ENCODE measurements at places on chromosomes 3 and 15. TPM values are rescaled to one million over a fixed set of nuclear protein-coding genes. Genes with fewer than 3 reads are reported as not detected.

Gene SLC6A20
- total RNA-seq, result 55.4 TPM

Gene ZDHHC19
- total RNA-seq, result 1.2 TPM

Gene SRP14
- 186 TPM for total RNA-seq

Gene SMCO1
- not detected for total RNA-seq

Gene GATM
- 136 TPM for total RNA-seq

Gene ZNF502
- 5.5 TPM for total RNA-seq

Gene ZNF774
- 18.4 TPM for total RNA-seq

Gene ARL8B
- total RNA-seq, result 52.3 TPM

Gene PLOD2
- 72.8 TPM for total RNA-seq
